Right ventricle myocardium inferior (tissue), 1 donor: ENCODE measurements at places on chromosomes 5 and 9. TPM values are rescaled to one million over a fixed set of nuclear protein-coding genes. Genes with fewer than 3 reads are reported as not detected.

SLC25A48 gene
- not detected for total RNA-seq

DNA sequence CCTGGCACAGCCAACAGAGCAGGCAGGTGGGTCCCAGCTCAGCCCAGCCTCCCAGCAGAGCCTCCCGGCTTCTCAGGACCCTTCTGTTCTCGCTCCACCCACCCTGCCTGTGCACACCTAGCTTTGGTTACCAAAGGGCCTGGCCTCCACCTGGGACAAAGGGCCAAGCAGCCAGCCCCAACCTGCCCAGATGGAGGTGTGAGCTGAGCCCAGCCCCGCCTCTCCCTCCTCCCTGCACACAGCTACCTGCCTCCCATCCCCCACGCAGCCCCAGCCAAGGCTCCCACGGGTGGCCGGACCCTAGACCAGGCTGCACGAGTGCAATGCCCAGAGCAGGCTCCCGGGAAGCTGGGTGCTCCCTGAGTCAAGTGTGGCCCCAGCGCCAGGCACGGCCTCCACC lies 5.6 kb downstream of the TPRN start:
- DNase-seq: no peak

- no peak for DNase-seq
Observed at GRCh38 chr5:5788793-5789192, 366.3 kb downstream of the ICE1 start.

GRCh38 chr9:33778700-33779351 lies 16.5 kb upstream of the PRSS3 start:
- DNase-seq: no peak

DNA sequence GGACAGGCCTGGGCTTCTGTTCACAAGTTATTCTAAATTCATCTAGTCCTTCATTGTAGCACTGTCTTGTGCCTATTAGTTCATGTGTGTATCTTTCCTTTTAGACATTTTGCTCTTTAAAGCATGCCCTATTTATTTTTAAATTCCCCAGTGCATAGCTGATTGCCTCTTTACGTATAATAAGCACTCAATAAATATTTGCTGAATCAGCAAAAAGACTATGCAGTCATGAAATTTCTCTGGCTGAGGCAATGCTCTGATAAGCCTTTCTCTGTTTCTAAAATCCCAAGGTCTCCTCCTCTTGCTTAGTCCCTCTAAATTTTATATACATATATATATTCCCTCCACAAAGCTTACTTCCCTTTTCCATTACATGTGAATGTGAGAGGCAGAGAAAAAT lies 315.9 kb upstream of the PCSK5 start:
- DNase-seq: no peak

DNA sequence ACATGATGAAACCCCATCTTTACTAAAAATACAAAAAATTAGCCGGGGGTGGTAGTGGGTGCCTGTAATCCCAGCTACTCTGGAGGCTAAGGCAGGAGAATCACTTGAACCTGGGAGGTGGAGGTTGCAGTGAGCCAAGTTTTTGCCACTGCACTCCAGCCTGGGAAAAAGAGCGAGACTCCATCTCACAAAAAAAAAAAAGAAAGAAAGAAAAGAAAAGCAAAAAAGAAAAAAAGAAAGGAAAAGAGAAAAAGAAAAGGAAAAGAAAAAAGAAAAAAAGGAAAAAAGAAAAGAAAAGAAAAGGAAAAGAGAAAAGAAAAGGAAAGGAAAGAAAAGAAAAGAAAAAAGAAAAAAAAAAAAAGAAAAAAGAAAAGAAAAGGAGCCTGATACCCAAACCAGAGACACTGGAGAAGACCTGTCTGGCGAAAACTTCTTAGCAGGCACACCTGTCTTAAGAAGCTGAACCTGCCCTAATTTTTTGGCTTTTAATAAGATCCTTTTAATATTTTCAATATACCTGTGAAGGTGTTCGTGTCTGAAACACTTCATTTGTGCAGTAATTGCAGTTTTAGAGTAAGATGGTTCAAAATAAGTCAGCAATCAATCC lies 164.7 kb upstream of the IRX2 start:
- DNase-seq: no peak

GRCh38 chr5:168747987-168748777 lies 169.0 kb upstream of the PANK3 start:
- no peak for DNase-seq

- peak; percentile 81 for DNase-seq
Observed at GRCh38 chr5:17189381-17190036, 27.9 kb upstream of the BASP1 start.

GRCh38 chr9:36575411-36575882 lies 2.8 kb downstream of the MELK start:
- no peak for DNase-seq

DNA sequence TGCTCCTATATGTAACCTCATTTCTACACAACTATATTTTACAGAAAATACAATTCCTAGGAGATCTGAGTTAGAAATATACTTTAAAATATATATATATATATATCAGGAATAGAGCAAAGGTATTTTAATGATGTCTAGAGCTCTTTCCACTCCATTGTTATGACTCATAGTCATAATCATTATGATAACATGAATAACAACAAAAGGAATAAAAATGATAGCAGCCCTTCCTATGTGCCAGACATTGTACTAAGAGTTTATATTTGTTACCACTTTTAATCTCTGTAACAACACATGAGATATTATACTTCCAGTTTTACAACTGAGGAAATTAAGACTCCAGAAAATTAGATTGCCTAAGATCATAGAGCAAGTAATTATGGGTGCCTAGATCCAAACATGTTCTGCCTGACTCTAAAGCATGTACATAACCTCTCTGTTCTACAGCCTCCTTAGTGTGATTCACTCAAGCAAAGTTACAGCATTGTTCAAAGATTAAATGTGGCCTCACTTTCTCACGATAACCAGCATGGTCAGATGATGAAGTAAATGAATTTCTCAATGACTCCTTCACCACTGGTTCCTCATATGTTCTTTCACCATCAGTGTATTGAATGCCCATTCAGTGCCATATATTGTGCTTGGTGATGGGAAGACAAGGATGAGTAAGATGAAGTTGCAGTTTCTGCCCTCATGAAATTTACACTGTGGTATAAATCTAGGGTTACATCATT lies 452.1 kb downstream of the EFNA5 start:
- DNase-seq: no peak

IFNK gene
- total RNA-seq: not detected

GRCh38 chr5:57417971-57418370 lies 64.6 kb downstream of the ACTBL2 start:
- no peak for DNase-seq

DNA sequence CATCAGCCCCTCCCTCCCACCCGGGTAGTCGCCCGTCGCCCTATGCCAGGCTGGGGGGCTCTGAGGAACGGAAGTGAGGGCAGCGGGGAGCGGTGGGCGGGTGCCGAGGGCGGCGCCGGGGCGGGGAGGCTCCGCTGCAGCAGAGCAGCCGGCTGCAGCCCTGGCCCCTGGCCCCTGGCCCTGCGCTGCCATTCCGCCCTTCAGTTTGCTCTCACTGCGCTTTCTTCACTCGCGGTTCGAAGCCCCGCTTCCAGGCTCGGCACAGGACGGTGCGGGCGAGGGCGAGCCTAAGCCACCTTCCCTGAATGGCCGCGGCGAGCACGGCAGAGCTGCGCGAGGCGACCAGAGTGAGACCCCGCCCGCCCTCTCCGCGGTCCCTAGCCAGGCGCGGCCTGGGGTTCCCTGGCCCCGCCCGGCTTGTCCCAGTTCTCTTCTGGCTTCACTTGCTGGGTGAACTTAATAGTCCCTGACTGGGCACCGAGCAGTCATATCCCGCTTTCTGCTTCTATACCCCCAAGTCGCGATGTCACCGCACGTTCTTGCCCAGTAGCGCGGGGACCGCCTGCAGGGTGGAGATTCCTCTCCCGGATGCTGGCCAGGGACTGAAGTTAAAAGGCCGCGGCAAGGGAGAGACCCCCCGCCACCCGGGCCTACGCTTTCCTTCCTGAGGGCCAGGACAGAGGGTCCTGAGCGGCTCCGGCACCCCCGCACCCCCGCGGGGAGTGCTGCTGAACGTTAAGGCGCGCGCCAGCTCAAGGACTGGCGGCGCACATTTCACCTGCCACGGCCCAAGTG lies 623 bp upstream of the TRIM36 start:
- peak; percentile 70 for DNase-seq

ACOT12 gene
- not detected for total RNA-seq
